D341Med (cell line): ENCODE measurements at places on chromosomes 16 and 17.

- DNase-seq = no peak
Measured at GRCh38 chr17:574061-574460, 140.6 kb downstream of the VPS53 start.

DNA sequence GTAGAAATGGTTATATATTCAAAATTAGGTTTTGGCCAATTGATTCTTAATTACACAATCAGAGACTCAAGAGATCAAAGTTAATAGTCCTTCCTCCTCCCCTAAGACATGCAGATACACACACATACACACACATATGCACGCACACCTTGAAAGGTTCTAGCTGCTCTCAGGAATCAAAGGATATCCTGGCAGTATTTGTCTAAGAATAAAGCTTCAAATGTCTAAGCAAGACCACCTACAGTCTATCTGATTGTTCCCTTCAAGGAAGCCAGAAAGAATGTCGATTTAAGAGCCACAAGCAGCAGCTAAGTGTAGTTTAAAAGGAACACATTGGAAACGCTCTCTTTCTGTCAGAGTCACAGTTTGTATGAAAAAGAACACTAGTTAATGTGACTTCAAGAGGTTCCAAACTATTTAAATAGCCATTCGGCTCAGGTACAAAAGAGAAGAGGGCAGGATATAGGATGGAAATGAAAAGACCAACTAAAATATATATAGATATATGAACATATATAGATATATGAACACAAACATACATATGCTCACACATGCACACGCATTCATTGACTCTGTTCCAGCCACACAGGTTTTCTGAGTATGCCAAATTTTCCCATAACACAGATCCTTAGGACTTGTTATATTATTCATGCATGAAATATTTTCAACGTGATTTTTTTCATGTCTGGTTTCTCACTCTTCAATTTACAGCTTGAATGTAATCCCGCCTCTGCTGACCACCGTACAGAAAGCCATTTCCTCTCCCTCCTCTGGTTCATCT lies 79.0 kb downstream of the CDH8 start:
- no peak for DNase-seq

DNA sequence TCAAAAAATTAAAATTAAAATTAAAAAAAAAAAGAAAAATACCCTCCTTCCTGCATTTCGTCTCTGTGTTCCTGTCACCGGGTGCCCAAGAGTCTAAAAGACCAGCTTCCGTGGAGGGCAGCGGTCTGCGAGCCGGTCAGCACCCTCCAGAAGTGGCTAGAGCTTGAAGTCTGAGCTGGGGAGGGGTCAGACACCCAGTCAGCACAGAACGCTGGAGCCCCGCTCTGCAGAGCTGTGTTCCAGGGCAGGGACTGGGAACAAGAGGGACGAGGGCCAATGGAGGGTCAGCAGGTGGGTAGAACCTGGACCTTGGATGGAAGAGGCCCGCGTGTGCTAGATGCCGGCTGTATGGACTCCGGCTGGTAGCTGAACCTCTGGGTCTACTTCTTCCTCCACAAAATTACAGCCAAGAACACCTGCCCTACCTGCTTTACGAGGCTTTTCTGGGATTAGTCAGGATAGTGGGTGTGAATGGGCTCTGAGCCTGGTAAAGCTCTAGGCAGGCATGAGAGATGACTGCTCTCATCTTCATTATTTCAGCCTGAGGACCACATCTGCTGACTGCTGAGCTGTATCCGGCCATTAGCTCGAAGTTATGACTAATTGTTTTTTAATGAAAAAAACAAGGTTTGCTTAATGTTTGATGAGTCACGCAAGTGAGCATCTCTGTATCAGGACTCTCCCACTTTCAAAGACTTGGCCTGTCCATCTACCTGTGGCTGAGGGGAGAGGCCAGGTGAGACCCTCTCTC lies 5.9 kb downstream of the TRPV1 start:
- no peak for DNase-seq

- no peak for DNase-seq
Measured at GRCh38 chr17:80882323-80882722, 109.3 kb upstream of the CHMP6 start.

DNA sequence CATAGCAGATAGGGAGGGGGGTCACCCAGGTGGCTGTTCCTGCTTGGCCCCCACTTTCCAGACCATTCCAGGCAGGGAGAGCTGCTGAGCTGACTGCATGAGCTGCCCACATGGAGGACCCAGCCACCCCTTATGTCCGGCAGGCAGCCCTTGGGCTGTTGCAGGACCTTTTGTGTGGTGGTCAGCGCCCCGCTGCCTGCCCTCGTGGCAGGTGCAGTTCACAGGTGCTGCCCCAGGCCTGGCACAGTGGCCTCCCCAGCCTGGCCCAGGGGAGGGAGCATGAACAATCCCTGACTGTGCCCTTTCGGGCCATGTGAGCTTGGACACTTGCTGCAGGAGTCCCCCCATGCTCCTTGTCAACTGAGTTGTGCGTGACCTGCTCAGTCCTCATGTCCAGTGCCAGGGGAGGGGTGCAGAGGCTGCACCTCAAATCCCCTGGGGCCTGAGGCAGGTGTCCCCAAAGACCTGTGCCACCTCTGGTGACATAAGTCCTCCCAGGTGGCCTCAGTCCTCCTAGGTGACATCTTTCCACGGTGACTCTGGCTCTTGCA lies 8.6 kb downstream of the TBC1D26 start:
- no peak for DNase-seq

DNA sequence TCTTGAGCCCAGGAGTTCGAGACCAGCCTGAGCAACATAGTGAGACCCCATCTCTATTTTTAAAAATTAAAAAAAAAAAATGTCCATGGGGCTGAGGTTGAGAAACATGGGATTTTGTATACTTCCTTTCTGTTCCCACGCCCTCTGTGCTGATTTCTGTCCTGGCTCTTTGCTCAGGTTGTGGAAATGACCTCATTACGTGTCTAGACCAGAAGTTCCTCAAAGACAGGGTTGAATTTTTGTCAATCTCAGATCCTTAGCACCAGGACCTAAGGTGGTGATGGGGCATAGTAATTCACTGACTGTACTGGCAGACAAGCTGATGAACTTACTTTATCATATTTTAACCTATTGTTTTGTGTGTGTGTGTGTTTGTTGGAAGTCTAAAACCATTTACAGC lies 11.2 kb upstream of the HNF1B start:
- DNase-seq = no peak

DNA sequence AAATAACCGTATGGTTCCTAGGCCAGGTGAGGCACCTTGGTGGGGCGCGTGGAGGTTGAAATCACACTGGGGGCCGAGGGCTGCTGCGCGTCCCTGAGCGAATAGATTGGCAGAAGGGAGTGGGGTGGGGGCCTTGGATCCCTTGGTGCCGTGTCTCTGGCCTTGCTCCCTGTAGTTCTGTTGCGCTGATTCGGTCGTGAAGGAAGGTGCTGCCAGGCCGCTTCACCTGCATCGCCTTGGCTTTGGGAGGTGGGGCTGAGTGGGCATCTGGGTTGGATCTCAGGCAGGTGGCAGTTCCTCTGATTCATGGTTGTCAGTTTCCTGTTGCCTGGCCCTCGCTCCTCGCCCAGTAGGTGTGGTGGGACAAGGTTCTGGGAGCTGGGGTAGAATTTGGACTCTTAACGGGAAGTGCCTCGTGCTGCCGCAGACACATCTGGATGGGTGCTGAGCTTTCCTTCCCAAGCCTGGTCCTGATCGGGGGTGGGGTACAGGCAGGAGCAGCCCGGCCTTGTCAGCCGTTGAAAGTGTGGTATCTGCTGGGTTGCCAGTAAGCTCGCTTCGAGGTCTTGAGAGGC lies 30.1 kb downstream of the PGS1 start:
- no peak for DNase-seq

DNA sequence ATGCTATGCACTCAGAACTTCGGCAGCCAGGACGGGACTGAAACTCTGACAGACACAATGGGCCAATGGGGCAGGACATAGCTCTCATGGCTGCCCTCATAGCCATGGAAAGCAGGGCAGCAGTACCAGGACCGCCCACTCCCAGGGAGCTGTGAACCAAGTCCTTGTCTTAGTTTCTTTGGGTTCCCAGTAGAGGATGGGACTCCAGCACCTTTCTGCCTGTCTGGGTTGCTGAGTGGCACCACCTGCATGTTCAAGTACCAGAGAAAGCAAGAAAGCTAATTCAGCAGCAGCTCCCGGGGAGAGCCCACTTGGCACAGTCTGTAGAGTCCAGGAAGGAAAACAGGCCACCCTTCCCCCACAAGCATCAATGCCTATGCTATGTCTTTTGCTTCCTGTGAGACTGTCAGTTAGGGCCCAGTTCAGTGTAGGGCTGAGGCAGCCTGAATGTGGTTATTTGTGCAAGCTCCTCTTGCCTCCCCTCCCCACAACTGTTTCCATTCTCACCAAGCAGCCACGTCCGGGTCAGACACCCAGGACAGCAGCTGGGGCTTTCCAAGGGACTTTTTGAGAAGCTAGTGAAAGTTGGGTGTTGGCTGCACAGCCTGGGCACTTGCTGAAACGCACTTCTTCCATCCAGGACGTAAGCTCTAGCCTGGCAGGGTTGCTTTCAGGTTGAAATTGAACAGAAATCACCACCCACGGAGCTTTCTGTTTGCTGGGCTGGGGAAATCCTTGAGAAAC lies 7.8 kb downstream of the SUPT4H1 start:
- no peak for DNase-seq

DNA sequence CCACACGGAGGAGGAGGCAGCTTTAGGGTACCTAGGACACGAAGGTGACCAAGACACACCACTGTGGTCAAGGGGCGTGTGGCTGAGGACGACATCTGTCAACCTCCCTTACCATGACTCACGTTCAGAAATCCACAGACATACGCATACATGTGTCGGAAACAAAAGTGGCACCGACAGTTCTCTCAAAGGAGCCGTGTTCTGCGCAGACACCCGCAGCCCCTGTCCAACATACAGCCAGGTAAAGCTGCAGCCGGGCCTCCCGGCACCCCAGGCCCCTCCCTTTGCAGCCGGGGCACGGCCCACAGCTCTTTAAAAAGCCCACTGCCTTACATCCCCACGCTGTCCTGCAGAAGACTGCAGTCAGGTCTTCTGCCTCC lies 40.5 kb upstream of the KLHDC4 start:
- DNase-seq = no peak

DNA sequence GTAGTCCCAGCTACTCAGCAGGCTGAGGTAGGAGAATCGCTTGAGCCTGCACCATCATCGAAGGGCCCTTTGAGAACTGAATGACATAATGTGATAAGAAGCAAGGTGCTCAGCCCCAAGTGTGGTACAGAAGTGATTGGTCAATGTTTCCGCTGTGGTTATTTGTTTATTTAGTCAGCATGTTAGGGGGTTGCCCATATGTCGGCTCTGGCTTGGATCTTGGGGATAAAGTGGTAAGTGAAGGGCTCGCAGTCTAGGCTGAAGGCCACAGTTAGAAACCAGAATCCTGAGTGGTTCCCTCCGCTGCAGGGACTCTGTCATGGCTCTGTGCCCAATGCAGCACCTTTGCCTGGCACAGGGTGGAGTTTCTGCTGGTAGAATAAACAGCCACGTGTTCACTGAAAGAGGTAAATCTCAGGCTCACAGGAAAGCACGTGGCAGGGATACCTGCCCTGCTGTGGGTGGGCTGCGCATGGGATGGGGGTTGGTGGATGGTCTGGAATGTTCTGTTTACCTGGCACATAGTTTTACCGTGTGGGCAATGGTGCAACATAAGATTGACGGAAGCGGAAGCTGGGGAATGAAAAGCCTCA lies 35.4 kb downstream of the SYT17 start:
- no peak for DNase-seq

- peak; percentile 90 for DNase-seq
Measured at GRCh38 chr17:50626037-50626574, 8.6 kb upstream of the ABCC3 start.

DNA sequence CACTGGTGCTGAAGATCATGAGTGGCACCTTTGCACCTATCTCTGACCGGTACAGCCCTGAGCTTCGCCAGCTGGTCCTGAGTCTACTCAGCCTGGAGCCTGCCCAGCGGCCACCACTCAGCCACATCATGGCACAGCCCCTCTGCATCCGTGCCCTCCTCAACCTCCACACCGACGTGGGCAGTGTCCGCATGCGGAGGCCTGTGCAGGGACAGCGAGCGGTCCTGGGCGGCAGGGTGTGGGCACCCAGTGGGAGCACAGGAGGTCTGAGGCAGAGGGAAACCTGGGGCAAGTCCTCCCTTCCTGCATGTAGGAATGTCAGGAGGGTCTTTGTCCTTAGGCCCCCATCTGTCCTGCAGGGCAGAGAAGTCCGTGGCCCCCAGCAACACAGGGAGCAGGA lies 6.5 kb upstream of the TRAF4 start:
- DNase-seq = no peak

DNA sequence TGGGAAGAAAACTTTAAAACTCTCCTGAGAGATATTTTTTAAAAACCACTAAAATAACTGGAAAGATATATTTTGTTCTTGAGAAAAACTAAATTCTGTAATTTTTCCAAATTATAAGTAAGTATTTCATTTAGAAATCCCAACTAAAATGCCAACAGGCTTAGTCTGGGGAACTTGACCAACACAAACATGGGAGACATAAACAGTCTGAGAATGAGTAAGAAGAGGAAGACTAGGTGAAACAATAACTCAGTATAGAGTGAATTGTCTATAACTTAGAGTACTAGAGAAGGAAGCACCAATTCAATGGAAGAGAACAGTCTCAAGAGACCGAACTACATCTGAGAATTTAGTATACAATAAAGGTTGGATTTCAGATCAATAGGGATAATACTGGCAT lies 2.9 kb downstream of the CMTM1 start:
- no peak for DNase-seq

GRCh38 chr17:63685041-63685440 lies 14.9 kb downstream of the LIMD2 start:
- no peak for DNase-seq

DNA sequence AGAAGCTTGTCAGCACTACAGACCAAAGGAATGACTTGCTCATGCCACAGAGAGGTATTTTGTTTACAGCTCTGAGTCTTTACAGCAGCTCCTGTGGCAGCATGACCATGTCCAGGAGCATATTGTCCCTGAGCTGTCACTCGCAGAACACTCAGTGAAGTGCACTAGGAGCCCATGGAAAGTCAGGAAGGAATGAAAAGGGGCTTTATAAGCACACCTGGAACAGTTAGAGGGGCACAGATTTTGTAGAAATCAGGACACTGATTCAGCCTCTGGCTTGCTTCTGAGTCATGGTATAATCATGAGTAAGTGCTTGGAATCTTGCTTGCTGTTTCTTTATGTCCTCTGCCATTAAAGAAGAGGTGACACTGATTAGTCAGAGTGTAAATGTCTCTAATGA lies 41.0 kb downstream of the TADA2A start:
- DNase-seq = no peak

GRCh38 chr16:85733839-85734170 lies 17.1 kb downstream of the C16orf74 start:
- no peak for DNase-seq

- DNase-seq = no peak
Measured at GRCh38 chr16:49780433-49780832, 75.5 kb downstream of the ZNF423 start.

DNA sequence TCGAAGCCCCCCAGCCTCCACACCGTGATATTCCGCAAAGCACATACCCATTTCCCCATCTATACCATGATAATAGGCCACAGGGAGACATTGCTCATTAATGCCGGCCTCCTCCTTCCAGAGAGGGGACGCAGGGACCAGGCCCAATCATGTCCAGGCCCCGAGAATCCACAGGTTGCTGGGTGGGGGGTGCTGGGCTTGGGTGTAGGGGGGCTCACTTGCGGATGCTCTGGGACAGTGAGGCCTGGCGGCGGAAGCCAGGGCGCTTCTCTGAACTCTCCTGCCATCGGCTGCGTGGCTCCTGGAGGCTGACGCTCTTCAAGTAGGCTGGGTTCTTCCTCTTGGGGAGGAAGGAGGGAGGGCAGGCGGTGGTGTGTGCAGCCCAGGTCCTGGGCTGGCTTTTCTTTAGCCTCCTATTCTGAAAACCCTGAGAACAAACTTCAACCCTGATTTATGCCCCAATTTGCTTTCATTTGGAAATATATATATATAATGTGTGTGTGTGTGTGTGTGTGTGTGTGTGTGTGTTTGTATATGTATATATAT lies 12.2 kb downstream of the AANAT start:
- DNase-seq = no peak
